ENCODE measurements at places on chromosomes 6 and 20.

DNA sequence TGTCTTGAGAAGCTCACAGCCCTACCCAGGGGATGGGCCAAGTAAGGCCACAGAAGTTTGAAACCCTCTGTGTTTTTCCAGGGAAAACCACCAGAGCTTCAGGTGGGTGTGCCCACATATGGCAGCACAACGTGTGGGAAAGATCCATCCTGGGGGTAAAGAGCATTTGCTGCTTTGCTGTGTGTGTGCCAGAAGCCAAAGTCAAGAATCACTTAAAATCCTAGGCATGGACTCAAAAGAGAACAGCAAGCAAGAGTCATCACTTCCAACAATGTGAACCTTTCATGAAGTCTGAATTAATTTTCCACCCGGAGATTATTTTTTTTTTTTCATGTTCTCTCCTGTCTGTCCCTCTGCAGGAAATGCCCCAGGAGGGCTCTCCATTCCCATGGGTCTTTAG, 308.2 kb upstream of the SGK1 start:
- DNase-seq: no peak

DNA sequence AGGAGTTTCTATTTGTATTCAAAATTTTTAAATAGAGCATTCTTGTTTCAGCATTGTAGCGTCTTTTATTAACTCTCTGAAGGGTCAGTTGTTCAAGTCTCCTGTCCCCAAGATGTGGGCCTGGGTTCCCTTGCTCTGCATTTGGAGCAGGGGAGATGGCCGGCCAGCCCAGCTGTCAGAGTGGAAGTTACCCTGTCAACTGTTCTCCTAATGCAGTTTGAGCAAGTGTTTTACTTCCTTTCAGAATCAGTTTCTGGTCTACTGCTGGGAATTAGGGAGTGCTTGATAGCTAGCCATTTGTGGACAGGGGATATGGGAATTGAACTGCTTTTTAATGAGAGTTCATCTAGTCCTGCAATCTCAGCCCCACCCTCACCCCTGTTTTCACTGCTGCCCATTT, 116.6 kb downstream of the QKI start:
- no peak for DNase-seq

DNA sequence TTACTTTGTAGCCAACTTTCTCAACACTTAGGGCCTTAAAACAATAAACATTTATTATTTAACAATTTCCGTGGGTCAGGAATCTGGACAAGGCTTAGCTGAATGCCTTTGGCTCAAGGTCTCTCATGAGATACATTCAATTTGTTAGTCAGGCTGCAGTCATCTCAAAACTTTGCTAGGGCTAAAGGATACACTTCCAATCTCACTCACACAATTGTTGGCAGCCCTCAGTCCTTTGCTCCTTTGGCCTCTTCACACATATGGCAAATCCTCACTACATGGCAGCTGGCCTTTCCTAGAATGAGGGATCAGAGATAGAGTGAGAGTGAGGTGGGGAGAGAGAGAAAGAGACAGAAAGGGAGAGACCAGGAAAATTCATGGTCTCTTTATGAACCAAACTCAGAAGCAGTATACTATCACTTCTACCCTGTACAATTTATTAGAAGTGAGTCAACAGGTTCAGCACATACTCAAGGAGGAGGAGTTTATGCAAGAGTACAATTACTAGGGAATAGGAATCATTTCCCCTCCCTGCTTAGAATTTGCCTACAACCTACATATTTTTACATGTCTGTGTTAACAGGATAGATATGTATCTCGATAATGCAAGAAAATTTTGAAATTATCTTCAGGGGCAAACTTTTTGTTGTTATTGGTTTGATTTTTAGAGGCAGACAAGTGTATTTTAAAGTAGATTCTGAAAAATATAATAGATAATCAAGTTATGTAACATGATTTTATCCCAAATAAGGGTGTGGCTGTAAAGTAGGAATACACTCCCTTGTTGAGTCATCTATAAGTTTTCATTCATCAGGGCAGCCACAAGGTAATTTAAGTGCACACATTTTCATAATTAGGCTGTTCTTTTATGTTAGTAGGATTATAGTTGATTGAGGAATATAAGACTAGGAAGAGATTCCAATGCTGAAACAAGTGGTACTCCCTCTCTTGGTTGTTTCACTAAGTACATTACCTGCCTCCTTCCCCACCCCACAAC, 85.9 kb upstream of the HMGCLL1 start:
- DNase-seq: no peak

- no peak for DNase-seq
Observed at GRCh38 chr6:22613695-22614094, 44.3 kb downstream of the HDGFL1 start.

GRCh38 chr20:54510541-54511129, 35.2 kb downstream of the DOK5 start:
- no peak for DNase-seq

- DNase-seq: no peak
Observed at GRCh38 chr20:16054985-16055384, 518.3 kb downstream of the KIF16B start.

- no peak for DNase-seq
Observed at GRCh38 chr6:106630366-106630765, 988 bp downstream of the QRSL1 start.

DNA sequence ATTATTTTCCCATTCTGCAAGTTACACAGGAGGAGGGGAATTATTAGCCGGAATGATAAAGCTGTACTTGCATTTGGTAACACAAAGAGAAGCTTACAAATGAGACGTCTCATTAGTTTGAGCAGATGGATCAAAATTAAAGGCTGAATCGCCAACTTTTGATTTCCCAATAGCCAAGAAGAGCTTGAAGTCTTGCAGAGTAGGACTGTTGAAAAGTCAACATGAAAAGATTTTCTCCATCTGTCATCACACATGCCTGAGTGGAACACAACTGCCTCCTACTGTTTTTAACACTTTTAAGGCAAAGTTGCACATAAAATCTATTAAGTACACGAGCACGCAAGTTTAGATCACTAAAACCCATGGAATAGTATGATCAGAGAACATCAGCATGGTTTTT, 176.2 kb downstream of the ASCC3 start:
- DNase-seq: no peak

GRCh38 chr6:12243169-12243568, 47.0 kb upstream of the EDN1 start:
- no peak for DNase-seq

GRCh38 chr6:116941727-116942126, 64.7 kb downstream of the RFX6 start:
- no peak for DNase-seq

DNA sequence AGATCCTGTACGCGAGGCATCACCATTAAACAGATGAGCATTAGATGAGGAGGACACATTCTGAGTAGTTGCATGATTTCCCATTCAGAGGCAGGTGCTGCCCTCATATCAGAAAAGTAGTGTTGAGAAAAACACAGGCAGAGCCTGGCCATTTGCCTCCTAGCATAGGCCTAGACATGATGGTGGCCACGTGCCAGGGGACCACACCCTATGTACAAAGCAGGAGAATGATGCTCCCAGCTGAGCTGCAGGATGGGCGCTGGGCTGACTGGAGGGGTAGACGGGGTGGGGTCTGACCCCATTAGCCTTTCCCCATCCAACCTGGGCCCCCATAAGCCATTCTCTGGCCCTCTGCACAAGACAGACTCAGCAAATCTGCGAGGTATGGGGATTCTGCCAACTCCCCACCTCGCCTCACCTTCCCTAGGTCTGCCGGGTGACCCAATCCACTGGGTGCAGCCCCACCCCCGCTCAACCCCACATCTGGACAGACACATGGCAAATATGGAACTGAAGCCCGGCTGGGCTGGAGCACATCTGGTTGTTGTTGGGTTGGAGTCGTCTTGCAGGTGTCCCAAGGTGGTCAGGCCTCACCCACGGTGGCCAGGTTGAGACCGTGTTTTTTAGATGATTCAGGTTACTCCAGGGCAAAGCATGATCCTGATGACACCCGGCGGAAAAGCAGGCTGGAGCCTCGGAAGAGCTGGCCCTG, 13.9 kb downstream of the PI16 start:
- no peak for DNase-seq

DNA sequence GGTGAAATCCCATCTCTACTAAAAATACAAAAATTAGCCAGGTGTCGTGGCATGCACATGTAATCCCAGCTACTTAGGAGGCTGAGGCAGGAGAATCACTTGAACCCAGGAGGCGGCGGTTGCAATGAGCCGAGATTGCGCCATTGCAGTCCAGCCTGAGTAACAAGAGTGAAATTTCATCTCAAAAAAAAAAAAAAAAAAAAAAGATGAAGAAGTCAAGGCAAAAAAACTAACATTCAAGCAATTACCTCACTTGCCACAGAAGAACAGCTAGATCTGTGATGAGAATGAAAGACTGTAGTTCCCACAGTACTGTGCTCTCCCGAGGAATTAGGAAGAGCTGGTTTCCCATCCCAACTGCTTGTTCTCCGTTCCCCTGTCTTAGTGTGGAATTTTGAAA, 144.7 kb upstream of the ECI2 start:
- DNase-seq: no peak

DNA sequence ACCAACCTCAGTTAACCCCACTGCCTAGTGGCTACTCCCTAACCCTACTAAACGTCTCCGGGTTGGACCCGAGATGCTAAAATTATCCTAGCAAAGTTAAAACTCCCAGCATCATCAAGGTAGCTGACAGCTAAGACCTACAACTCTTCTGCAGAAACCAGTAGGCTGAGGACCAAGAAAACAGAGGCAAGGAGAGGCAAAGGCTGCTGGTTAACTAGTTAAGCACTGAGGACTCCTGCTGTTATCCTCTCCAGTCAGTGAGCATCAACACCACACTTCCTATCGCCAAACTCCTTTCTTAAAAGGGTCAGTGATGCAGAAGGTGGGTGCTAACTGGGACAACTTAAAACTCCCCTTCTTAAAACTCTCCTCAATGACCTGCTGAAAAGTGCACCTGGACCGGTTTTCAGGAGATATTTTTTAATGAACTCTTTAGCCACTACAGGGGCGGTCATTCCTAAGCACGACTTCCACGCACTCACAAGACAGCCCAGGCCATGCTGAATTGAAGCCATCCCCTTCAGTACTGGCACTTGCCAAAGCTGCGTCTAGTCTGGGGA, 1.7 kb downstream of the TRERF1 start:
- DNase-seq: no peak

- no peak for DNase-seq
Observed at GRCh38 chr6:53913286-53913685, 118.5 kb downstream of the LRRC1 start.

GRCh38 chr20:34626992-34627391, 49.9 kb downstream of the PIGU start:
- DNase-seq: no peak

GRCh38 chr6:158053377-158054313, 72.0 kb downstream of the SYNJ2 start:
- no peak for DNase-seq

GRCh38 chr20:13464702-13465101, 174.0 kb downstream of the TASP1 start:
- DNase-seq: no peak

DNA sequence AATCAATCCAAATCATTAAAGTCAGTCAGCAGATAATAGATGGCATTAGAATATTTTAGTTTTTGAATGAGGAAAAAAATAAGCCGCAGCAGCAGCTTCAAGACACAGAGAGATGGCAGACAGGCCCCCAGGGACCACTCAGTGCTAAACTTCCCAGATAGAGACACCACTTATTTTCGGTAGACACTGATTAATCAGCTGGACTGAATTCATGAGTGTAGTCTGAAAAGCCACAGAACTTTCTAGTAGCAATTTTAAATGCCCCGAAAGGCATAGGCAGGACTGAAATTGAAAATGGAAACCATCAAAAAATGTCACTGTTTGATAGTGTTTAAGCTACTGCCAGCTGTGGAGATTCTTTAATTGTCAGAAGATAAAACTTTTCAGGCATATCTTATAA, 3.1 kb upstream of the CLDN20 start:
- no peak for DNase-seq

DNA sequence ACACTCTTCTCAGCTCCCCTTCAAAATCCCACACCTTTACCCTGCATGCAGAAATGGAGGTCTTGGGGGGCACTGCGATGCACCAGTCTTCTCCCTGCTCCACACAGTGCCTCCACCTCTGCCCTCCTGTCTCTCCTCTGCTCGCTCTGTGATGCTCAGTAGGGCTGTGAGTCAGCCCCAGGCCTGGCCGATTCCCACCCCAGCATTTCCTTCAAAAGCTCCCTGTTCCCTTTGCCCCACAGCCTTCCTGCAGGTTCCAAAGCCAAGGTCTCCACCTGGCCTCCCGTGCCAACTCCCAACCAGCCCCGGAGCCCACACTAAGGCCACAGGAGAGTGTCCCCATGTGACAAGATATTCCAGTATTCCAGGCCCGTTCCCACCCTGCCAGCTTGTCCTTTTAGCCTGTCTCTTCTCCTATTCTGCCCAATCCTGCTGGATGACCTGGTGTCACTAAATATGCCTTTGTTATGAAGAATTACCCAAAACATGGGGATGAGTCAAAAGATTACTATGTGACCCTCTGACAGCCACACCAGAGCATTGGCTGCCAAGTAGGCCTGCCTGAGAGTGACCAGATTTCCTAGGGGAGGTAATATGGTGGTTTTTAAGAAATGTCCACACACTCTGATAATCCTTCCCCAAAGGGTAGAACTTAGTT, 118.9 kb upstream of the NXT1 start:
- no peak for DNase-seq

DNA sequence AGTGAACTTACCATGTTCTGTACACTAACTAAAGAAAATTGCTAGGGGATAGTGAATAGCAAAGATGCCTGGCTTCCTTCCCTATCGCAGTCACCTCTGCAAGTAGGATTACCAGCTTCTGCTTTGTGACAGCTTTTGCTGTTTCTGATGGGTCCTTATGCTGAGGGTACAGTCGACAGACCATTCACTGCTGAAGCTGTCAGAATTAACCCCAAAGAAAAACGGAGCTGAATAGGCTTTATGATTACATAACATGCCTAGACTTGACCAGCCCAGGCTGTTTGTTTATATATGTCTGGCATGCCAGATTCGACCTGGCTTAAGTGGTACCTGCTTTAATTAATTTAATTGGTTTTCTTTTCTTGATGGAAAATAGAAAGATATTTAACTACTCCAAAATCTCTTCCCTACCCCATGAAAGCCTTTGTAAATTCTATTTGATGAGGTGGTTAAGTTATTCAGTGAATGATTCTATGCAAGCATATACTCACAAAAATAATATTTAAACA, 21.7 kb upstream of the PRELID3B start:
- no peak for DNase-seq

DNA sequence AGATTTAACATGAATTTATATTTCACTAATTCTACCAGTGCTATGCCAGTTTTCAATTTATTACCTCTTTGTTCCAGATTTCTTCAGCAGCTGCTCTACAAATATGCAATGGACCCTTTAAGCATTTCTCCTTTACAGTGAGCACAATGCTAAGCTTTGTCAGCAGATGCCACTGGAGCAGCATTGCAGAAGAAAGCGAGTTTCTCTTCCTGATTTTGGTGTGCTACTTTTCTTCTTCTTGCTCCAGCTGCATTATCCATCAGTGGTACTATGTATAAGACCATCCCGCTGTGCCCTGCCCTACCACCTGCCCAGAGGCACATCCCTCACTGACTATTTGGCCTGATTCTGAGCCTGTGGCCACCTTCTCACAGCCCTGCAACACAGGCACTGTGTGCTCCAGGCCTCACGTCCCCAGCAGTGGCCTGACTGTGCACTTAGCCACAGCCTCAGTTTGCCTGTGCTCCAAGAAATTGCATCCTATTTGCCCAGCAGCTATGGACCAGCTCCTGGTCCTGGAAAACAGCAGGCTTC, 84.1 kb downstream of the TNFAIP3 start:
- DNase-seq: no peak

GRCh38 chr20:24459733-24460132, 9.7 kb upstream of the SYNDIG1 start:
- DNase-seq: no peak
